ENCODE measurements at places on chromosomes 12 and 14. TPM values are rescaled to one million over a fixed set of nuclear protein-coding genes. Genes with fewer than 3 reads are reported as not detected.

The CAPZA3 gene
- not detected for total RNA-seq

The TAS2R19 gene
- total RNA-seq: 3.3 TPM

The HSPB8 gene
- 6.0 TPM for total RNA-seq

The DBX2 gene
- not detected for total RNA-seq

GRCh38 chr14:57364659-57365450 lies 25.5 kb upstream of the NAA30 start:
- no peaks in the 10 kb centered on the region for H3K36me3 ChIP-seq
- no peaks in the 10 kb centered on the region for H3K27me3 ChIP-seq
- DNase-seq: no peak
- no peak overlapping the region for H3K27ac ChIP-seq
- H3K4me1 ChIP-seq: peaks cover 15% of the 10 kb centered on the region

GRCh38 chr14:71361336-71361735 lies 454.1 kb downstream of the PCNX1 start:
- H3K4me1 ChIP-seq: peaks cover 14% of the 10 kb centered on the region
- no peak overlapping the region for H3K4me3 ChIP-seq
- H3K27ac ChIP-seq: no peak overlapping the region
- peak; percentile 51 for DNase-seq
- no peaks in the 10 kb centered on the region for H3K27me3 ChIP-seq

DNA sequence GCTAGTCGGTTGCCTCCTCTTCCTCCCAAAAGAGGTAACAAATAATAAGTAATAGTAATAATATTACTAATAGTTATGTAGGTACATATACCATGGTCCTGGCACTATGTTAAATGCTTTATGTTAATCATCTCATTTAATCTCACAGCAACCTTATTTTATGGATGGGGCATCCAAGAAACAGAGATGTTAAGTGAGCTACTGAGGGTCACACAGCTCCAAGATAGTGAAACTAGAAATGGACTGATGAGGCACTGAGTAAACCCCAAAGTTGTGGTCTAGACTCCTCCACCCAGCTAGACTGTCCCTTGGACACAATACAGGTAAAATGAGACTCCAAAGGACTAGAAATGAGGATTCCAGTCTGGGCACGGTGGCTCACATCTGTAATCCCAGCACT lies 15.1 kb downstream of the ZFHX2 start:
- H3K4me3 ChIP-seq: no peak overlapping the region
- DNase-seq: no peak
- H3K36me3 ChIP-seq: no peaks in the 10 kb centered on the region
- no peaks in the 10 kb centered on the region for H3K4me1 ChIP-seq
- H3K27me3 ChIP-seq: no peaks in the 10 kb centered on the region

GRCh38 chr12:107843351-107844311 lies 69.1 kb downstream of the ASCL4 start:
- H3K36me3 ChIP-seq: no peaks in the 10 kb centered on the region
- DNase-seq: no peak
- peaks cover 37% of the 10 kb centered on the region for H3K27me3 ChIP-seq
- H3K27ac ChIP-seq: no peak overlapping the region

DNA sequence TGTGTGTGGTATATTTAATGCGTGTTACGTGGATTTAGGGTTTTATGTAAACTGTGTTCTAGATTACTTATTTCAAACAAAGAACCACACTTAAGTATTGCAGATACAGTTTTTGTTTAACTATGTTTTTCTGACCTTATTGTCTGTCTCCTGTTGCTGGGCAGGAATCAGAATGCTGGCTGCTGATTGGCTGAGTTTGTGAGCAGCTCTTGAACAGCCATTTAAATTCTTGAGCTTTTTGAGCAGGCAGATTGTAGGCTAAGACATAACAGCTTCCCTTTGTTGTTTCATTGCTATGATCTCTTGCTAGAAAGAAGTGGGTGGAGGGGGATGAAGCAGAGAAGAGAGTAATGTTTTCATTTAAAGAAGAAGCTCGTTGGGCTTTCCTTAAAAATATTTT lies 52.2 kb downstream of the ATF7IP start:
- H3K4me1 ChIP-seq: no peaks in the 10 kb centered on the region
- no peaks in the 10 kb centered on the region for H3K27me3 ChIP-seq
- H3K27ac ChIP-seq: no peak overlapping the region
- H3K4me3 ChIP-seq: no peak overlapping the region
- peak; percentile 61 for DNase-seq
- H3K36me3 ChIP-seq: no peaks in the 10 kb centered on the region

GRCh38 chr14:42307239-42307825 lies 700.7 kb downstream of the LRFN5 start:
- H3K27me3 ChIP-seq: no peaks in the 10 kb centered on the region
- DNase-seq: no peak
- no peak overlapping the region for H3K27ac ChIP-seq
- no peak overlapping the region for H3K4me3 ChIP-seq
- no peaks in the 10 kb centered on the region for H3K36me3 ChIP-seq

GRCh38 chr14:36070031-36070719 lies 106.3 kb downstream of the PTCSC3 start:
- peak overlapping the region; percentile 56 for H3K27ac ChIP-seq
- H3K4me3 ChIP-seq: no peak overlapping the region
- no peaks in the 10 kb centered on the region for H3K36me3 ChIP-seq

GRCh38 chr14:55085060-55085660 lies 33.7 kb downstream of the MAPK1IP1L start:
- no peak overlapping the region for H3K4me3 ChIP-seq
- H3K36me3 ChIP-seq: no peaks in the 10 kb centered on the region
- H3K27me3 ChIP-seq: no peaks in the 10 kb centered on the region
- peaks cover 17% of the 10 kb centered on the region for H3K4me1 ChIP-seq

DNA sequence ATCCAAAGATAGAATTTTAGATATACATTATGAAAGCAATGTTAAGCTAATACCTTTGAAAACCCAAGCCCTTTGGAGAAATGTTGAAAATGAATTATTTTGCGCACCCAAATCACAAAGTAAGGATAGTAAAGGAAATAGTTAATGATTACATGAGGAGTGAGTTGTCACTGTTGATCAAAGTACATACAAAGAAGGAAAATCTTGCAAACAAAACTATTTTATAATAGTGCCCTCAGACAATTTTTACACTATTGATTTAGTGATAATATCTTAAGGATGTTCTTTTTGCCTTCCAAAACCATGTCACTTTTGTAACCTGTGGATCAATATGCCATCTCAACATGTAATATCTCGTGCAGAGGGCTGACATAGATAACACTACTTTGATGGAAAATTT lies 146.8 kb downstream of the DUSP6 start:
- H3K27me3 ChIP-seq: no peaks in the 10 kb centered on the region
- no peak for DNase-seq
- H3K4me1 ChIP-seq: no peaks in the 10 kb centered on the region
- H3K36me3 ChIP-seq: no peaks in the 10 kb centered on the region
- no peak overlapping the region for H3K27ac ChIP-seq

- no peaks in the 10 kb centered on the region for H3K36me3 ChIP-seq
- H3K4me3 ChIP-seq: no peak overlapping the region
- no peak overlapping the region for H3K27ac ChIP-seq
- peaks cover 21% of the 10 kb centered on the region for H3K4me1 ChIP-seq
These were observed 117.6 kb downstream of the SLC25A47 start for GRCh38 chr14:100440758-100441203.

- no peaks in the 10 kb centered on the region for H3K27me3 ChIP-seq
- peak; percentile 54 for DNase-seq
- no peak overlapping the region for H3K4me3 ChIP-seq
- peak overlapping the region; percentile 43 for H3K27ac ChIP-seq
These were observed 43.6 kb downstream of the EML5 start for GRCh38 chr14:88749139-88749538.

DNA sequence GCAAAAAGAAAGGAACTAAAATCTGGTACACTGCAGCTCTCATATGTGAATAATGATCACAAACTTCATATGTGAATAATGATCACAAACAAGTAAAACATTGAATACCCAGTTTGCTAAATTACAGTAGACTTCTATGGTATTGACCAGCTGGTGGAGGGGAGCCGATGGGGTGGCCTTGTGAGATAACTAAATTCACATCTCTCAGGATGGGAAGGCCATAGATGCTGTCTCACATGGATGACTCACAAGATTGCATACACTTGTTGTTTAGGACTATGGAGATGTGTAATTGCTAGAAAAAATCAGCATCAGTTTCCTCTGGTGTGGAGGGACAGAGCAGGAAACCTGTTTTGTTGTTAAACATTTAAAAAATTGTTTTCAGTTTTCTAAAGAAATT lies 49.2 kb downstream of the ACACB start:
- no peaks in the 10 kb centered on the region for H3K27me3 ChIP-seq
- H3K36me3 ChIP-seq: no peaks in the 10 kb centered on the region
- DNase-seq: no peak

DNA sequence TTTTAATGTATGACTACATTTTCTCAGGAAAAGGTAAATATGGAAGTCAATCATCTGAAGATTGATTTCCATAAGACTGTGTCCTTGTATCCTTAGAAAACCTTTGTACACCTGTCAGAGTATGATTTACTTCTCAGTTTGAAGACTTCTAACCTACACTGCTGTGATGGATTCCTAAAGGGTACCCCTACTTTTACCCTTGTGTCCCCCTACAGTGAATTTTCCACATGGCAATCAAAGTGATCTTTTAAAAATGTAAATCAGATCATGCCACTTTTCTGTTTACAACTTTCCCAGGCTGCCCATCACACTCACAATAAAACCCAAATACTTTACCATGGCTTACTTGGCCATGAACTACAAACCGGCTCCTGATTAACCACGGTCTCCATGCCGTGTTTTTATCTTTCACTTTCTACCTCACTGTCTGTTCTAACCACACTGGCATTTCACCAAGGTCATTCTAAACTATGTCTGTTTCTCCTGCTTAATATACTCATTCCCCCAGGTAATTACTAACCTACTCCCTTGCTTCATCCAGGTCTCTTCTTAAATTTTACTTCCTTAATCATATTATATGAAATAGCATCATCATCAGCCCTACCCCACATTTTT lies 8.1 kb downstream of the DNAI7 start:
- no peak overlapping the region for H3K4me3 ChIP-seq
- DNase-seq: no peak
- H3K27ac ChIP-seq: no peak overlapping the region

DNA sequence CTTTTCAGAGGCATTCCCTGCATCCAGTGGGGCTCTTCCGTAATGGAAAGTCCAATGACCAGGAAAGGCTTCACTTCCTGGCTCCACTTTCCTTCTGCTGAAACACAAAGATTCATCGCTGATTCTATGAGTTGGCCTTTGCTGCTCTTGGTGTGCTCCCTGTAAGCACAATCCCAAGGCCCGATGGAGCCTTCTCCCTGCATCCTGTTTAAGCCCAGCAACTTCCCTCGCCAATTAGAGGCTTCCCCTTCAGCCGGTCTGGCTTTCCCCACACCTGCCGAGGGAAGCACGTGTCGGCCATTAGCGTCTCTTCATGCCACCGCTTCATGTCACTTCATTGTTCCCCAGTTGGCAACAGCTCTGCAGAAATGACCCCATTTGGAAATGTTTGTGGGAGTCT lies 693.9 kb downstream of the MED13L start:
- no peaks in the 10 kb centered on the region for H3K36me3 ChIP-seq
- H3K27ac ChIP-seq: no peak overlapping the region
- DNase-seq: no peak
- peaks cover 61% of the 10 kb centered on the region for H3K27me3 ChIP-seq

GRCh38 chr12:68007466-68007865 lies 18.2 kb downstream of the IFNG-AS1 start:
- no peaks in the 10 kb centered on the region for H3K36me3 ChIP-seq
- no peak overlapping the region for H3K27ac ChIP-seq
- H3K27me3 ChIP-seq: no peaks in the 10 kb centered on the region
- DNase-seq: no peak
- no peak overlapping the region for H3K4me3 ChIP-seq
- H3K4me1 ChIP-seq: no peaks in the 10 kb centered on the region

DNA sequence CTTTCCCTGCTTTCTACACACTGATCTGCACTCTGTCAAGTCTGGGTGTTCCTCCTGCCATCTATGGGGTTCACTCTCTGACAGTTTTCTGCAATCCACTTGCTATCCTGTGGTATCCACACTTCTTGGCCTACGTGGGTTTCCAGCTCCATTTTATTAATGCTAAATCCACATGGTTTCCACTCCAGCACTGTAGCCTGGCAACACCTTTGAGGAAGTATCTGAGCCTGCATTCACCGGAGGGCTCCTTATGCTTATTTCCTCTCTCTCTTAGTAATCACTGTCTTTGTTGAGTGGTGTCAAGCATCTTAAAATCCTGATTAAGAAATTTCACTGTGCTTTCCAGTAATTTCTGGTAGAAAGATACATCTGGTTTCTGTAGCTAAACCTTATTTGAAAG lies 703.7 kb downstream of the TMEM121 start:
- peaks cover 12% of the 10 kb centered on the region for H3K27me3 ChIP-seq
- H3K36me3 ChIP-seq: no peaks in the 10 kb centered on the region
- H3K27ac ChIP-seq: no peak overlapping the region
- no peaks in the 10 kb centered on the region for H3K4me1 ChIP-seq

DNA sequence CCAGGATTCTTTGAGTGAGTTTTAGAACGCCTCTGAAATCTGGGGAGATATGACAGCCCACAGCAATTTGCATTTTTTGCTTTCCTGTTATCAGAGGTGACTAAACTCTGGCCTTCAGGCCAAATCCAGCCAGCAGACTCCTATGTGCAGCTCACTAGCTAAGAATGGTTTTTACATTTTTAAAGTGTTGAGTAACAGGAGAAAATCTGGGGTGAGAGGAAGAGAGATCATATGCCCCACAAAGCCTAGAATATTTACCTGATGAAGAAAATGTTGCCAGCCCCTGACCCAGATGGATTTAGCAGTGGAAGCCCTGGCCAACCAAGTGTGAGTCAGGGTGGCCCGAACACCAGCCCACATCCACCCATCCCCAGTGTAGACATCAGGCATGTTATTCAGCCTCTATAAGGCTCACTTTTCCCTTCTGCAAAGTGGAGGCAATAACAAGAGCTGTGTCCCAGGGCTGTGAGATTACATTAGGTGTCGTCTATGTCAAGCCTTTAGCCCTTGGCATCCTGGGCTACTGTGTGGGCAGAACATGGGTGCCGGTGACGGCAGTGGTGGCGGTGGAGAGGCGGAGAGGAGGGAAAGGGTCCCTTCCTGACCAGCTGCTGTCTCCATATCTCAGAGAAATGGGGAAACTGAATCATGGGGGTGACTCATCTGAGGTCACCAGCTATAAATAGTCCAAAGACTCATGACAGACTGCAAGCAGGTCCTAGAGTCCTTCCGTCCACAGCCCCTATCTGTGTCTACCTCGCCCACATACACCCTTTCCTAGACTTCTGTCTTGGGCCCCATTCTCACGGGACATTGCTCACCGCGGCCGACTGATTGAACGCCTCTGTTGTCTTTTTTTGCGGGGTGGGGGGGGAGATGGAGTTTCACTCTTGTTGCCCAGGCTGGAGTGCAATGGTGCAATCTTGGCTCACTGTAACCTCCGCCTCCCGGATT lies 32.6 kb upstream of the CD9 start:
- H3K4me1 ChIP-seq: peaks cover 35% of the 10 kb centered on the region
- peak overlapping the region; percentile 97 for H3K27ac ChIP-seq
- peak; percentile 74 for DNase-seq
- H3K27me3 ChIP-seq: no peaks in the 10 kb centered on the region
- H3K36me3 ChIP-seq: no peaks in the 10 kb centered on the region
- H3K4me3 ChIP-seq: peak overlapping the region; percentile 31

GRCh38 chr12:53380794-53381730 lies 1.1 kb downstream of the SP1 start:
- H3K27ac ChIP-seq: peak overlapping the region; percentile 97
- H3K4me1 ChIP-seq: peaks cover 55% of the 10 kb centered on the region
- no peaks in the 10 kb centered on the region for H3K27me3 ChIP-seq
- DNase-seq: no peak
- H3K36me3 ChIP-seq: peaks cover 27% of the 10 kb centered on the region

Measured in PC-9 (cell line).